ENCODE measurements at places on chromosomes 13 and 19.

DNA sequence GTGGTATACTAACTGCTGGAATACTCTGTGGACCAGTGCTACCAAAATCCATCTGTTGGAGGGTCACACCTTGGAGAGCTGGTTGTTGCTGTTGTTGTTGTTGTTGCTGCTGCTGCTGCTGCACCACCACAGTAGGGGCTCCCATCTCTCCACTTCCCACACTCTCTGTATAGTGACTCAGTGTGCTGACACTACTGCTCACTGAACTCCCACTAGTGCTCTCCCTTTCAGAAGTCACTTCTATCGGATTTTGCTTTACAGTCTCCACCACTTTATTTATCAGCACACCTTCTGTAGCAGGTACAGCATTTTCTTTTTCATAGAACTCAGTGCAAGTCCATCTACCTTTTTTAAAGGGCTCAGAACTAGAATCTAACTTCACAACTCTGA, 1.7 kb downstream of the TSC22D1 start:
- no peak for DNase-seq

GRCh38 chr19:18904334-18905057, 8.5 kb upstream of the CERS1 start:
- no peak for DNase-seq

GRCh38 chr13:110797230-110797877, 83.9 kb downstream of the ING1 start:
- no peak for DNase-seq

DNA sequence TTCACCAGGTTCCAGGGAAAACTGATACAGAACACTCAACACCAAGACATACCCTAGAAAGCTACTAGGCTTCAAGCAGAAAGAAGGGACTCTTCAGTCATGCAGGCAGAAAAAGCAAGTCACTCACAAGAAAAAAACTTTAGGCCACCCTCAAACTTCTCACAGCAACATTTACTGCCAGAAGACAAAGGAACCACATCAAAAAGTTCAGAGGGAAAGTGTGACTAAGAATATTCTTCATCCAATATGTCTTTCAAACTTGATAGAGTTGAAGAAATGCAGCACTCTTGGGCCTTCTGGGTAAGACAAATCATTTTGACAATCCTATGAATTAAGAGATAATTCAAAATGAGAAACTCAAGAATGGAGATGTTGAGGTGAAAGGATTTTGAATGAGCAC, 7.7 kb downstream of the DZIP1 start:
- peak; percentile 31 for DNase-seq

- no peak for DNase-seq
These were observed 4.6 kb upstream of the EPS8L1 start for GRCh38 chr19:55071129-55071502.

GRCh38 chr19:13844130-13844631, 32.8 kb upstream of the NANOS3 start:
- DNase-seq = no peak

DNA sequence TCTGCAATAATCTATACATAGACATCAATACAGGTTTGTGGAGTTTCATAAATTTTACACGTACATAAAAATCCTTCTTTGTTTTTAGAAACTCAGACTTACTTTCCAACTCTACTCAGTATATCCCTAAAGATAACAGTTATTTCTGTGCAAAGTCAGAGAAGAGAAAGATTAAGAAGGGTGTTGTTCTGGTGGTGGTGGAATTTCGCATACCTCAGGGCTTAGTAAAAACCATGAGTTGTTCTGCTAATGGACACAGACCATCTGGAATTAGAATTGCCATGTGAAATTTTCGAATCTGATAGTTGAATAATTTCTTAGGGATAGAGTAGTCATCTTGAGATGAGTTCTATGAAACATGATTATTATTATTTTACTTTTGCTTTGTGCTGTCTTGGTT, 102.7 kb downstream of the ZAR1L start:
- no peak for DNase-seq

DNA sequence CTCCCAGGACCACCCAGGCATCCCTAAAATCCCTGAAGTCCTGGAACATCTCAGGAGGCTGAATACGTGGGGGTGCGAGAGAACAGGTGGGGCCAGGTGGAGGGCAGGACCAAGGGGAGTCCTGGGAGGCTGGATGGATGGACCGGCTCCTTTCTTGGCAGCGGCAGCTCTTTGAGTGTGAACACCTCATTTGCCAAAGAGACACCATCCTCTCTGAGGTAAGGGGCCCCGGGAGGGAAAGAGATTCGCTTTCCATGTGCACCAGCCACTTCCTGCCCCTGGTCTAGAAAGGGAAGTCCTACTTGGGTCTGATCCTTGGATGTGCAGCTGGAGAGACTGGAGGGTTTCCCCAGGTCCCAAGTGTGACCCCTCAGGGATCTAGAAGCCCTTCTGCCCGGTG, 16.2 kb downstream of the PTH2 start:
- no peak for DNase-seq

DNA sequence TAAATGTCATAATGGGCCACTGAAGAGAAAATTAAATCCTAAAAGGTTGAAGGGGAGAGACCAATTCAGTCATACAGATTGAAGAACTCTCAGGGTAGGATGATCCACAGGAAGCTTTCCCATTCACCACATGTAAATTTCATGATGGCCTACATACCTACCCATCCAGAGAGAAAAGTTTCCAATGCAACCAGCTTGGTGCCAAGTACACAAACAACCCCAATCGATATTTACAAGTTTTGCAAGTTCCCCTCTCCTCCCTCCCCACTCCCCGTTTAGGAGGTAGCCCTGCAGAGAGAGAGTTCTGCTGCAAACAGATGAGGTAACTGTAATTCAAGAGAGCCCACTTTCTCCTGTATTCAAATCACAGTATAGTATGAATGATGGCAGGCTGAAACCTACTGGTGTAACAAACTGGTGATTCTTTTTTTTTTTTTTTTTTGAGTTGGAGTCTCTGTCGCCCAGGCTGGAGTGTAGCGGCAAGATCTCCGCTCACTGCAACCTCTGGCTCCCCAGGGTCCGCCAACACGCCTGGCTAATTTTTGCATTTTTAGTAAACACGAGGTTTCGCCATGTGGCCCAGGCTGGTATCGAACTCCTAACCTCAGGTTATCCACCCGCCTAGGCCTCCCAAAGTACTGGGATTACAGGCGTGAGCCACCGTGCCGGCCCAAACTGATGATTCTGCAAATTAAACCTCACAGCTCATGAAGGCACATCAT, 14.4 kb downstream of the FOXO1 start:
- DNase-seq = no peak

- DNase-seq = no peak
These were observed 20.9 kb downstream of the TMED1 start for GRCh38 chr19:10815007-10815536.

DNA sequence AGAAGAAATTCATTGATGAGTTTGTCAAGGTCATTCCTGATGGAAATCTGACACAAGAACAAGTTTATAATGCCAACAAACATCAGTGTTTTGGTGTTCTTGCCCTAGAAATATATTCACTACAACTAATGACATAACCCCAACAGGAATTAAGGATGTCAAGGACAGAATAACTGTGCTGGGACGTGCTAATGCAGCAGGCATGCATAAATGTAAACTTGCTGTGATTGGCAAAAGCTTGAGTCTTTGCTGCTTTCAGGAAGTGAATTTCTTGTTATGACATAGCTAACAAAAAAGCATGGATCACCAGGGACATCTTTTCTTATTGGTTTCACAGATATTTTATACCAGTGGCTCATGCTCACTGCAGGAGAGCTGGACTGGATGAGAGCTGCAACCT, 144.6 kb downstream of the KCTD12 start:
- no peak for DNase-seq

GRCh38 chr19:12796146-12797071, 5.1 kb downstream of the JUNB start:
- DNase-seq = peak; percentile 88

GRCh38 chr13:112522578-112522977, 65.4 kb downstream of the TUBGCP3 start:
- DNase-seq = no peak

DNA sequence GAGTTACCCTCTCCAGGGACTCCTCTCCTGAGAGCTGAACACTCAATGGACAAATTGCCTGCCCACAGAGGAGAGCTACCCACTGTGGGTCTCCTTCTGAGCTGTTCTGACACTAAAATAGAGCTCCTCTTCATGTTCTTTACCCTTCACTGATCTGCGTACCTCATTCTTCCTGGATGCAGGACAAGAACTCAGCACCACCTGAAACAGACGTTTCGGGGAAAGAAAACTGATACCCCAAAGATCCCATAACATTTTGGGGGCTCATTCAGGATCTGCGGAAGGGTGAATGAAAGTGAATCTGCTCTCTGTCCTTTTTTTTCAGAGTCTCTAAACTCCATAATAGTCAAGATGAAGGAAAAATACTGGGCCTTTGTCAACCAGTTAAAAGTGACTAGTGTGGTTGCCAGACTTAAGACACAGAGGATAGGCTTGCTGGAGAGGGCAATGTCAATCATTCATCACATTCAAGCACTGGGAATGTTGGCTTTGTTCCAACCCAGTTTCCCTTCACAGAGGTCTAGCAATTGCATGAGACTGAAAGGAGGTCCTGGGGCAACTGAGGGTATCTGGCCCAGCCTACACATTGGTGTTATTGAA, 136.7 kb upstream of the SLITRK6 start:
- no peak for DNase-seq

DNA sequence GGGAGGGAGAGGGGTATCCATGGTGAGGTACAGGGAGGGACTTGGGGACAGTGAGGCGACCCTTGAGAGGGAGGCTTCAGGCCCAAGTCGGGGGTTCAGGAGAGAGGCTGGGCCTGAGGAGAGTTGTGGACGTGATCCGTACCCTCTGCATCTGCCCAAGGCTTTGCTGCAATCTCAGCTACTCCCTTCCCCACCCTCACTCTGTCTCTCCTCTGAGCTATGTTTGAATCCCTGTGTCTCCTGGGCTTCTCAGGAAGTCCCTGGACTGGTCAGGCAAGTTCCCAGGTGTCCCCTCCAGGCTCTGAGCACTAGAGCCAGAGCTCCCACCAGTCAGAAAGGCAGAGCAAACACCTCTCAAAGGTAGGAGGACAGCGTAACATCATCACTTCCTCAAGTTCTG, 1.8 kb downstream of the LIN37 start:
- no peak for DNase-seq

GRCh38 chr13:97372936-97373335, 61.0 kb upstream of the RAP2A start:
- DNase-seq = no peak

GRCh38 chr13:114034481-114034891, 60.6 kb upstream of the C13orf46 start:
- DNase-seq = no peak

DNA sequence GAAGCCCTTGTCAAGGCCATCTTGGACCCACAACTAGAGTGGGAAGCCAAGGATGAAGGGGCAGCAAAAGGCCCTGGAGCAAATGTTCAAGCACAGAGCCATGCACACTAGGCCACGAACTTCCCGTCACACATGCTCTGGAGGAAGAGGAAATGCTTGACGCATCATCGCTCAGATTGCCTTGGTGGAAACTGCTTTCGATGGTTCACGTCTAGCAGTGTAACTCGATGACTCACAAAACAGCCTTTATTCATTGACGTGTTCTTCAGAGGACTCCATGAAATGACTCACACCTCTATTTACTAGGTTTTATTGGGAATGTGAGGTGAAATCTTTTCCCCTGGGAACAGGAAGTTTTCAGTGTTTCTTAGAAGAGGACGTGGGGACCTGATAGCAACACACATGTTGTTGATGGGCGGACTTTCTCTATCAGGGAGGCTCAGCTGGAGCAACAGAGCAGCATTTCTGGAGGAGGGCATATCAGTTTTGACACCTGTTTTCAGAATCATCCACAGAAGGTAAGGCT, 79.8 kb upstream of the FLT1 start:
- peak; percentile 61 for DNase-seq

GRCh38 chr13:53010374-53011105, 18.1 kb upstream of the OLFM4 start:
- no peak for DNase-seq

DNA sequence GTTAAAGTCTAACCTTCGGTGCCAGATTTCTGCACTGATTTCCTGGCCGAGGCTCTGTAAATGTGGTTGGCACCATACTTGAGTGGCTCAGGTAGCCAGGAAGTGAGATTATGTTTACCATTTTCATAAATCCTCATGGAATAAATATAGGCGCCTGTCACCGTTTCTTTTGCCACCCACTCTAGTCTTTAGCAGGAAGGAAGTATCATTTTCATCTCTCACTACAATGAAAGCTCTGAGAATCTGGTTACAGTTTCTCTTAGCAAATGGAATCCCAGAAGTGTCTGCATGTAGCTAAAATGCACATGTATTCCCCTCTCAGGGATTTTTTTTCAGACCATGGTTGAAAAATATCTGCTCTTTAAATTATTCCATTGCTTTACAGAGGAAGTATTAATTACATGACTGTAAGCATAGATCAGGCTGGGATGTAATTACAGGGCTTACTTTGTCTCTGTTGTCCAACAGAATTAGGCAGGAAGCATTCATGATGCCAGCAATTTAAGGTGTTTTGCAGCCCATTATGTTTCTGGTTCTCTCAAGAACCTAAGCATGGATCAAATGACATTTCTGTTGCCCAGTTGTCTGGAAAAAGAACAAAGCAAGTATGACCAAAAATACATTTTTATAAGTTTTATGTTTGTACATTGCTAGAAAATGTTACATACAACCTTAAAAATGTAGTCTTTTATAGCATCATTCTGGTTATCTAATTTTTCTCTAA, 221.7 kb upstream of the SPRY2 start:
- no peak for DNase-seq

GRCh38 chr13:21012211-21012610, 49.2 kb downstream of the LATS2 start:
- DNase-seq = no peak

- DNase-seq = peak; percentile 44
These were observed 12.8 kb upstream of the SELENOW start for GRCh38 chr19:47765523-47766358.

GRCh38 chr19:51808333-51808986, 13.5 kb downstream of the FPR3 start:
- DNase-seq = no peak

DNA sequence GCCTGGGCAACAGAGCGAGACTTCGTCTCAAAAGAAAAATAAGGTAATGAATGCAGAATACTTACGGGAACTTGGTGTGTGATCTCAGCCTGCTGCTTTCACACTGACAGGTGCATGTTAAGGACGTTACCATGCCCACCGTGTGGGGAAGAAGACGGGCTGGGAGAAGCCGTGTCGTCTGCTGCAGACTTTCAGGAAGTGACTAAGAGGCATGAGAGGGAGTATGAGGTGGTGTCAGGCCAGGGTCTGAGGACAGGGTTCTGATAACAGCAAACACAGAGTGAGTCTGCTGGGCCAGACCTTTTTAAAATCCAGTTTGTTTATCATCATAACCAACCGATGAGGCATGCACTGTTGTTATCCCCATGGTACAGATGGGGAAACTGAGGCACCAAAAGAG, 13.6 kb upstream of the GALP start:
- DNase-seq = peak; percentile 33

DNA sequence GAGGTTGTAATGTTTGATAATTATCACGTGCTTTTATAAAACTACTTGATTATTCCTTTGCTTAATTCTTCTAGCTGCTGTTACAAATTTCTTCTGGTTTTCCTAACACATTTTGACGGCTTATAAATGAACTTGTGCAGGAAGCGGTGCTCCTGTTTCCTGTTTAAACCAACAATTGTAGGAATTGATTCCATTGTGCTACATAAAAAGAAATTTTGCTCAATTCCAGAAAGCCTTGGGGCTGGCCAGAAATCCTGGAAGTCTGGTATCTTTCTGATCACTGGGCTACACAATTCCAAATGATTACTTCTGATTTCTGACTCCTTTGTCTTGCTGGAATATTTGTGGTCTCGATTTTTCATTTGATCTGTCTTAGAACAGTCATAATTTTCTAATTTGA, 14.9 kb downstream of the RFC3 start:
- no peak for DNase-seq
